ENCODE measurements at places on chromosomes 5 and 9. TPM values are rescaled to one million over a fixed set of nuclear protein-coding genes. Genes with fewer than 3 reads are reported as not detected.

The RASEF gene
- total RNA-seq = 0.09 TPM

The PPP1R26 gene
- total RNA-seq = 0.96 TPM

The PPP2R2B gene
- total RNA-seq = 1.5 TPM

The INSL4 gene
- total RNA-seq = not detected

The TENT4A gene
- total RNA-seq = 62.9 TPM

- no peak overlapping the region for H3K4me3 ChIP-seq
- H3K36me3 ChIP-seq = no peaks in the 10 kb centered on the region
- DNase-seq = no peak
- no peaks in the 10 kb centered on the region for H3K4me1 ChIP-seq
- H3K27ac ChIP-seq = no peak overlapping the region
- H3K27me3 ChIP-seq = peaks cover 12% of the 10 kb centered on the region
Observed at GRCh38 chr9:114666401-114666800, 8.8 kb upstream of the TEX53 start.

GRCh38 chr9:127833555-127833954 lies 20.9 kb downstream of the ENG start:
- no peak overlapping the region for H3K4me3 ChIP-seq
- peaks cover 5% of the 10 kb centered on the region for H3K4me1 ChIP-seq
- peaks cover 9% of the 10 kb centered on the region for H3K27me3 ChIP-seq
- H3K27ac ChIP-seq = no peak overlapping the region
- no peak for DNase-seq

DNA sequence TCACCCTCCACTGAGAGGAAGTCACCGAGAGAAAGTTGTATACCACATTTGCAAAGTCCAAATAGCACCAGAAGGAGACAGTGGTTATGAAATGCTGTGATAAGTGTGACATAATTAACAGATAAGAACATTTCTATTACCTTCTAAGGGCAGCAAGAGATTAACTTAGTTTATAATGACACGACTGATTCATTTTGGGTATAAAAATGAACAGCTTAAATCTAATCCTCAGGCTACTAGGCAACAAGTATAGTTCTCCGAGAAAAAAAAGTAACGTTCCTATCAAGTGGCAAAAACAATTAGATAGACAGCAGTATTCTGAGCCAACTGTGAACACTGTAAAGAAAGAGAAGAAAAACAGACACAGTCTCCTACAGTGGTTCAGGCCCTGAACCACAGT lies 431.2 kb upstream of the GRAMD2B start:
- no peak for DNase-seq
- H3K27ac ChIP-seq = no peak overlapping the region
- H3K36me3 ChIP-seq = no peaks in the 10 kb centered on the region
- no peaks in the 10 kb centered on the region for H3K4me1 ChIP-seq

DNA sequence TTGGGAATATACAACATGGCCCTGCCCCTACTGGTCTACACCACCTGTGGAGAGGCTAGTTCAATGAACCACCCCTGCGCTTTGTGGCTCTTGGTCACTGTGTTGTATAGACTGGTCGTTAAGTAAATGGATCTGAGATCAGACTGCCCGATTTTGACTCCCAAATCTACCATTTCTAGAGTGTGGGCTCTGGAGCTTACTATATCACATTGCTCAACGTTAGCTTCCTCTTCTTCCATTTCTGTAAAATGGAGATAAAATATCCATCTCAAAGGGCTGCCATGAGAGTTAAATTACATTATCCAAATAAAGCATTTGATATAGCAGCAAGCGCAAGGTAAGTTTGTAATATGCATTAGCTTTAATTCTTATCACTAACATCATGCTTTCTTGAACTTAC lies 52.7 kb upstream of the IFNK start:
- no peak overlapping the region for H3K27ac ChIP-seq
- no peaks in the 10 kb centered on the region for H3K27me3 ChIP-seq
- H3K36me3 ChIP-seq = no peaks in the 10 kb centered on the region
- H3K4me3 ChIP-seq = no peak overlapping the region
- H3K4me1 ChIP-seq = no peaks in the 10 kb centered on the region

- no peak overlapping the region for H3K27ac ChIP-seq
- no peak for DNase-seq
- H3K4me3 ChIP-seq = peak overlapping the region; percentile 10
- H3K36me3 ChIP-seq = no peaks in the 10 kb centered on the region
- peaks cover 7% of the 10 kb centered on the region for H3K4me1 ChIP-seq
Observed at GRCh38 chr9:37025823-37026112, 8.3 kb downstream of the PAX5 start.

- no peaks in the 10 kb centered on the region for H3K36me3 ChIP-seq
- DNase-seq = no peak
- H3K4me3 ChIP-seq = no peak overlapping the region
- H3K27ac ChIP-seq = no peak overlapping the region
Observed at GRCh38 chr9:114223564-114224246, 68.4 kb downstream of the COL27A1 start.

GRCh38 chr5:120452471-120452870 lies 11.6 kb upstream of the PRR16 start:
- H3K27ac ChIP-seq = no peak overlapping the region
- DNase-seq = no peak
- no peaks in the 10 kb centered on the region for H3K4me1 ChIP-seq
- no peaks in the 10 kb centered on the region for H3K36me3 ChIP-seq
- no peaks in the 10 kb centered on the region for H3K27me3 ChIP-seq
- H3K4me3 ChIP-seq = no peak overlapping the region

GRCh38 chr5:117195076-117195475 lies 620.5 kb upstream of the SEMA6A start:
- no peak overlapping the region for H3K4me3 ChIP-seq
- H3K4me1 ChIP-seq = no peaks in the 10 kb centered on the region
- no peak overlapping the region for H3K27ac ChIP-seq
- no peak for DNase-seq

GRCh38 chr5:120872297-120872696 lies 408.2 kb downstream of the PRR16 start:
- no peak overlapping the region for H3K27ac ChIP-seq
- no peaks in the 10 kb centered on the region for H3K4me1 ChIP-seq
- no peaks in the 10 kb centered on the region for H3K36me3 ChIP-seq
- DNase-seq = no peak
- no peak overlapping the region for H3K4me3 ChIP-seq

All from T-cell (primary cell).